ENCODE measurements at places on chromosomes 6 and 20. TPM values are rescaled to one million over a fixed set of nuclear protein-coding genes. Genes with fewer than 3 reads are reported as not detected.

SOBP gene
- 2.7 TPM for polyA plus RNA-seq

ADNP gene
- polyA plus RNA-seq: 25.7 TPM

- DNase-seq: no peak
Observed at GRCh38 chr6:157995458-157995857, 13.8 kb downstream of the SYNJ2 start.

SLC22A7 gene
- not detected for polyA plus RNA-seq

GRCh38 chr6:159094444-159095252 lies 49.9 kb upstream of the TAGAP start:
- no peak for DNase-seq

LY86 gene
- polyA plus RNA-seq: not detected

DNA sequence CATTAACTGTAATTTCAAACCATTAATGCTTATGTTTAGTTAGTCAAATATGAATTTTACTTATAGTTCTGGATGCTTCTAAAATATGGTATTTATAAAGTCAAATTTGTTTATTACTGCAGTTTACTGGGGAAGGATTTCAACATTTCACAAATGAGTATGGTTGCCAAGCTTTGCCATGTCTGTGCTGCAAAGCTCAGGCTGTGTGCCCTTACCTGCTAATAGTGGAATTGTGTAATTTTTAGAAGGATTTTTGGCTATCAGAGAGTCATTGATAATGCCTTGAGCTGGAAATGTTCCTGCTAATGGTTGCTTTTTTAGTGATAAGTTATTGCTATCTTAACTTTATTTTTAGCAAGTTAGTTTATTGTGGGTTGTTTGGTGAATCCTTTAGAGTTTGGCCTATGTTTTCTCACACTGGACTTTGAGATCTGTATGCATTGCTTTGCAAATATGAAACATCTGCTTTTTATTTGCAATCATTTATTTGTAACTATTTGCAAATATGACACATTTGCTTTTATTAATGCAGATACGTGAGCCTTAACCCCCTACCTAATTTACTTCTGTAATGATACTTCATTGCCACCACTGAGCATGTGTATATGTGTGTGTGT lies 105.8 kb downstream of the CD109 start:
- DNase-seq: no peak

DNA sequence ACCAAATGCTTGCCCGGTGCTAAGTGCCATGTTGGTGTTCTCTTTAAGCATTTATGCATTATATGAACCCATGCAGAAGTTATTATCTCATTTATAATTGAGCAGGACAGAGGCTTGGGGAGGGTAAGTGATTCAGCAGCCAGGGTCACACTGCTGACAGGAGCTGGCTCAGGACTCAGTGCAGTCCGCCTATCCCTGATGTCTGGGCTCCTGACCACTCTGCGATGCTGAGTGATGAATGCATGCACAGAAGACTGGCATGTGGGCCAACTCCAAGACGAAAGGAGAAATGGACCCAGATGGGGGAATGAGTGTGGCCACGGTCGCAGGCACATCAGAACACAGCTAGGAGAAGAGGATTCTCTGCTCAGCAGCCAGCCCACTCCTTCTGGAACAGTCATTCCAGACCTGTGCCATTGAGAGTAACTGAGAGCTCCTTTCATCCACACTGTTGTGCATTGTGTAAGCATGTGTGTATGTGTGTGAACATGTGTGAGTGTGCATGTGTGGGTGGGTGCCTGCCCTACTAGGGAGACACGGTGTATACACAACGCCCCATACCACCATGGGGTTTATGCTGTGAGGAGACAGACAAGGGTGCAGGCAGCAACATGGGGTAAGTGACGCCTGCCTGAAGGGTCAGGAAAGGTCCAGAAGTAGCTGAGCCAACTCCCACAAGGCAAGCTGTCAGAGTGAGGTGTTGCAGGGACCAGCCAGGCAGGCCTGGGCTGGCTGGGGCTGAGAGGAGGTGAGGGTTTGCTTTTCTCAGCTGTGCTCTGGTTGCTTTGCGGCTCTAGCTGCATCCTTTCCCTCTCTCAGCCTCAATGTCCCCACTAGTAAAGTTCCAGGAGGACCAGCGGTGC lies 97.8 kb upstream of the PMEPA1 start:
- DNase-seq: peak; percentile 45

- no peak for DNase-seq
Observed at GRCh38 chr6:108903796-108904195, 55.6 kb downstream of the ARMC2 start.

- no peak for DNase-seq
Observed at GRCh38 chr6:112795316-112795715, 448.2 kb downstream of the RFPL4B start.

EYA4 gene
- 17.7 TPM for polyA plus RNA-seq

GRCh38 chr6:34374069-34374468 lies 18.4 kb downstream of the NUDT3 start:
- no peak for DNase-seq

HDGFL1 gene
- not detected for polyA plus RNA-seq

IL20RA gene
- 0.10 TPM for polyA plus RNA-seq

ORC3 gene
- 37.9 TPM for polyA plus RNA-seq

GRCh38 chr6:63526931-63527330 lies 45.3 kb upstream of the LOC128125822 start:
- no peak for DNase-seq

DNA sequence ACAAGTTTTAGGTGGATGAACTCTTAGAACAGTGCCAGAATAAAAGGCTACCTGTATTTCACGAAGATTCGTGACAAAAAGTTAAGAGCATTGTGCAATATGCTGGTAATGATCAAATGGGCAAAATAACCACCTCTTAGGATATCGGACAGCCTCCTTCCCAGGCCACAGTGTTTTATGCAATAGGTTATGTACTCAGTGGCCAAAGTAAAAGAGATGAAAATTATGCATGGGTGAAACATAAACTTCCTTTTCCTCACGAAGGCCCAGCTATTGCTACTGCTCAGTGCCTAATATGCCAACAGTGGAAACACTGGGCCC lies 153.6 kb upstream of the SIM1 start:
- DNase-seq: no peak

- DNase-seq: no peak
Observed at GRCh38 chr6:4910037-4910760, 93.6 kb downstream of the RPP40 start.

- DNase-seq: peak; percentile 81
Observed at GRCh38 chr6:55069132-55069781, 105.1 kb upstream of the HCRTR2 start.

BAK1 gene
- polyA plus RNA-seq: 12.9 TPM

GRCh38 chr6:16512544-16513290 lies 248.5 kb downstream of the ATXN1 start:
- DNase-seq: no peak

- DNase-seq: no peak
Observed at GRCh38 chr6:15296735-15297134, 50.9 kb downstream of the JARID2 start.

HLA-DRB5 gene
- polyA plus RNA-seq: not detected

DNA sequence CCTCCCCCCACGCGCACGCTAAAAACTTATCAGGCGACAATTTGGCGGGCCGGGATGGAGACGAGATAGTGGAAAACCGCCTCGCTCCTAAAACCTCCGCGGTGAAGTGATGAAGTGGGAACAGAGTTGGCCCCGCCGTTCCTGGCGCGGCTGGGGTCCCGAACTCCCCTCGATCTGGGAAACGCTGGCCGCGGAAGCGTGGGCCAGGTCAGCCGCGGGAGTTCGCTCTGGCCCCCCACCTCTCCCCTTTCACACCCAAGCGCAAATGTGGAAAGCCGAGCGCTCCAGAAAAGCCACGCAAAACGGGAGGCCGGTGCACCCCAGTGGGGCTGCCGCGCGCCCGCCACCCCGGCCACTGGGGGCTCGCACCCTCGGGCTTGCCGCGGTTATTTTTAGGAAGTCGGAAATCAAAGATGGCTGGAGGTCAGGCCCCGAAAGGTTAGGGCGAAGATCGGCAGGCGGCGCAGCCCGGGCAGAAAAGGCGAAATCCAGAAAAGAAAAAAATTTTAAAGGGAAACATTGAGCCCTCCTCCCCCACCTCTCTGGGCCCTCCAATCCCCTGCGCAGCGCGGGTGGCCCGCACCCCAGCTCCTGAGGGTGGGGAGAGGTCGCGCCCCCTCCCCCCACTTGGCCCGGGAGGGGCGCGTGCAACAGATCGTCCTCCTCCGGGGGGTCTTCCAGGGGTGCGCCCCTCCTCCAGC lies 1.0 kb downstream of the SALL4 start:
- DNase-seq: no peak

DNA sequence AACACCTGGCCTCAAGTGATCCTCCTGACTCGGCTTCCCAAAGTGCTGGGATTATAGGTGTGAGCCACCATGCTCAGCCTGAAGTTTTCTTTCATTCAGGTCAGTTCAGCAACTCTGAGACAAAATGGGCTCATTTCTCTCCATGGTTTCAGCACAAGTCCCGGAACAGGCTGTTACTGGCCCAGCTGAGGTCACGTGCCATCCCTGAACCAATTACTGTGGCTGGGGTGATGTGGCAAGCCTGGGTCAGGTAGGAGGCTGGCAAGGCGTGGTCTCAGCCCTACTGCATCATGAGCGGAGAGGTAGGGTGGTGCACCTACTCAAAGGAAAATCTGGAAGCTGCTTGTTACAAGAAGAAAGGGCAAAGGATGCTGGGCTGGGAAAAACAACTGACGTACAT lies 326.4 kb downstream of the KIF16B start:
- no peak for DNase-seq

COL9A1 gene
- not detected for polyA plus RNA-seq

MOCS3 gene
- 4.5 TPM for polyA plus RNA-seq

GRCh38 chr20:64229507-64230061 lies 26.0 kb upstream of the PCMTD2 start:
- no peak for DNase-seq

DNA sequence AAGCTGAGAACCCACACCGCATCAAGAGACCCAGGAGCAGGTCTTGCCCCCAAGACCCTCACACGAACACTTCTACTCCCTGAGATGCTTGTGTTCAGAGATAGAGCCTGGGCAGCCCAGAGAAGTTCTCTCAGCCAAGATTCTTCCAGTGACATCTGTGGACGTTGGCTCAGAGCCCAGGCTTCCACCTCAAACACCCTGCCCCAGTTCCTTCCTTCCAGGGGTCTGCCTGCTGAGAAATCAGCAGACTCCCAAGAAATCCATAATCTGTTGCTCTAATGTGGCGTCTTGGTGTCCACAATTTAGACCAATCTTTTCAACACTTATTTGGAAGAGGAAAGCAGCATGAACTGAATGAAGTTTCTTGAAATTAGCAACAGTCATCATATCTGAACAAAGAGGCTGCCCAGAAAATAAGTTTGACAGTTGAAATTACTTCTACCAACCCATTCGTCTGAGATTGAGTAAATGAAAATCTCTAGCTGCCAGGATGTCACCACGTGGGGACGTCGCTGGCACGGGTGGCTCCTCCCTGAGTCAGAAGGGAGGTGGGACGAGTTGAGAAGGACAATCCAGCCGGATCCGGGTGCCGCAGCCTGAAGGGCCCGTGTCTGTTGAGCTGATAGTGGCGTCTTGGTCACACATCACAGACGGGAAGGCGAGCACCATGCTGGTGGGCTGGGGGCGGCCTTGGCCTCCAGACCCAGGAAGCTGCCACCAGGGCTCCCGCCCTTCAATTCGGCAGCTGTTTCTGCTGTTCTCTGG lies 400.9 kb downstream of the TAF4 start:
- no peak for DNase-seq

DNA sequence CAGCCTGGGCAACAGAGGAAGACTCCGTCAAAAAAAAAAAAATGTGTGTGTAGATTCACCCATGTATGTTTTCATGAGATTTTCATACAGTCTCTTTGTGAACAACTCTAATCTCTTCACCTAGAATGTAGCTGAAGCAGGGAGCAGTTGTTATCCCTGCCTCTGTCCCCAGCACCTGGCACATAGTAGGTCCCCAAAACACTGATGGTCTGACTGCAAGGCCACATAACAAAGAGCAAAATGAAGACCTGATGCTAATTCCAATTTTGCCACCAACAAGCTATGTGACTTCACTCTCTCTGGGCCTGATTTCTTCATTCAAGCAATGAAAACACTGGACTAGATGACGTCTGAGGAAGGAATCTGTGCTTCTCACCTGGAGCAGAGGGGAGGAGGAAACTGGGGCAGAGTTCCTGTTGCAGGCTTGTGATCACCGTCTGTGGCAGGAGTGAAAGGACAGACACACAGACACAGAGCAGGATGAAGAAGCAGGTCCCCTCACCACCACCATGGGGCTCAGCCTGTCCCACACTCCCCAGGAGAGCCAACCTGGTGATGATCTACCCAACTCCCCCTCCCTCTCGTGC lies 4.6 kb downstream of the SLC44A4 start:
- DNase-seq: no peak

DNA sequence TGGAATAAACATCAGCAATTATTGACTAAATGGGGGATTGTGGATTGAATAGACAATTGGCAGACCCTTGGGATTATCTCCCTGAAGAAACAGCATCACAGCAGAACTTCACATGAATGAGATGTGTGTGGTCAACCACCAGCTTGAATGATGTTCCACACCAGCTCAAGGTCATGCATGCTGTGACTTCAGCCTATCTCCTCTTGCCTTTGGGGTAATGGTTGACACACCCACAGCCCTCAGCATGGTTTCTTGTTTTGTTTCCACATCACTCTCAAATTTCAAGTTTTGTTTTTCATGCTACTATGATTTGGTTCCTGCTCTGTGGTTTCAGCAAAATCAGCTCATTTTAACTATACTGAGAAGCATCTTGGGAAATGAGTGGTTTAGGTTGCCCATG lies 94.3 kb downstream of the PAK5 start:
- DNase-seq: no peak

DNA sequence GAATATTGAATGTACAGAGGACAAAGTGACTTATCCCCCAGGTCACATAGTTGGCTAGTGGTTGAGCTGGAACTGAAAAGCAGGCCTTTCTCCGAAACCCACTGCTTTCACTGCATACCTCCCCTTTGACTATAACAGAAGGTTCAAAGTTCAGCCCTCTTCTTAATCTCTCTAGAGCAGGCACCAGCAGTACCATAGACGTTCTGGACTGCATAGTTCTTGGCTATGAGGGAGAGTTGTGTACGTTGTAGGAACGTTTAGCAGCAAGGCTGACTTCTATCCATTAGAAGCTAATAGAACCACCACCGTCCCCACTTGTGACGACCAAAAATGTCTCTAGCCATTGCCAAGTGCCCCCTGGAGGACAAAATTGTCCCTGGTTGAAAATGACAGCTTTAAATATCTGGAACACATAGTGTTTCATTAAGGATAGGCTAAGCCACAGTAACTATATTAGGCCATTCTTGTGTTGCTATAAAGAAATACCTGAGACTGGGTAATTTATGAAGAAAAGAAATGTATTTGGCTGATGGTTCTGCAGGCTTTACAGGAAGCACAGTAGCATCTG lies 123.8 kb upstream of the MTHFD1L start:
- DNase-seq: no peak

DNA sequence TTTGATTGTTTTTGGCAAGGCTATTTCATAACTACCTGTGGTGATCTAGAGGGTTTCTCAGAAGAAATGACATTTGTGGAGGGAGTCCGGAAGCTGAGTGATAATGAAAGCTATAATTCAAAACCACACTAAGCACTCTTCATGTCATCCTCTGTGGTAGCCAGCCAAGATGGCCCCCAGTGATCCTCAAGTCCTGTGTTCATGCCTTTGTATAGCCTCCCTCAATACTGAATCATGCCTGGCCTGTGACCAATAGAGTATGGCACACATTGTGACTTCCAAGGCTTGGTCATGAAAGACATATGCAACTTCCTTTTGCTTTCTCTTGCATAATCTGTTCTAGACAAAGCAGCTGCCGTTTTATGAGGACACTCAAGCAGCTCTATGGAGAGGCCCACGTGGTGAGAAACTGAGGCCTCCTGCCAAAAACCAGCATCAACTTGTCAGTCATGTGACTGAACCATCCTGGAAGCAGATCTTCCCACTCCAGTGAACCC lies 12.8 kb upstream of the DNAAF9 start:
- peak; percentile 42 for DNase-seq

IL17F gene
- not detected for polyA plus RNA-seq

All from fibroblast of lung (primary cell).